ENCODE measurements at places on chromosomes 12 and 14.

- peak; percentile 13 for DNase-seq
Measured at GRCh38 chr12:3342051-3342450, 149.0 kb upstream of the PRMT8 start.

- peak; percentile 53 for DNase-seq
Measured at GRCh38 chr12:46267825-46268582, 839 bp downstream of the SLC38A1 start.

DNA sequence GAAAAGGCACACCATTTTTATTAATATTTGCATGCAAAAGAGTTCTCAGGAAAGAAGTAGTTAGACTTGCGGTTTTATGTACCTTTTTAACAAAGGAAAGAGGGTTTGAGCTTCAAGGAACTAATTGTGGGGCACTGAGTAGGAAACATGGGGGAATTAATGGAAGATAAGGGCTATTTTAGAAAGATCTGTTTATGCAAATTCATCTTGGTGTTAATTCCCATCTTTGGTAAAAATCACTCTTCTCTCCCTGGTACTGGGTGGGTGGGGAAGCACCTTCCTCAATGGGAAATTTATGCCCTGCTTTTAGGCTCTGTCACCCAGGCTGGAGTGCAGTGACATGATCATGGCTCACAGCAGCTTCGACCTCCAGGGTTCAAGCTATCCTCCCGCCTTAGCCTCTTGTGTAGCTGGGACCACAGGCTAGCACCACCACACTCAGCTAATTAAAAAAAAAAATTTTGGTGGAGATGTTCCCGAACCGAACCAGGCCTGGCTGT lies 30.1 kb upstream of the RESF1 start:
- peak; percentile 18 for DNase-seq

GRCh38 chr14:102571478-102572042 lies 20.9 kb upstream of the RCOR1 start:
- DNase-seq, result no peak

DNA sequence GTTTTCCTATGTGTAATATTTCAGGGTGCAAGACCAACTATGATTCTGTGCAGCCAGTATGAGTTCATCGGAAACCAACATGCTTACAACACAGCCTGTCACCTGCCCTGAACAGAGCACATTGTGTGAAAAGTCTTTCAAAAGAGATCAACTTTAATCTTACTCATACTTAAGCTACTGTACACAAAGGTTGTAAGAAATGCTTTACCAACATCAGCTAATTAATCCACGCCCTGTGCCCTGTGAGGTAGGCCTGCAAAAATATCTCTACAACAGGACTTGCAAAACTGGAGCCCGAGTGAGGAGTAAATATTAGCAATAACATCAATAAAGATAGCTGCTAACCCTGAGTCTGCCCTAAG lies 15.1 kb downstream of the APPL2 start:
- DNase-seq, result no peak

- peak; percentile 73 for DNase-seq
Measured at GRCh38 chr12:14723763-14724162, 27.4 kb upstream of the GUCY2C start.

DNA sequence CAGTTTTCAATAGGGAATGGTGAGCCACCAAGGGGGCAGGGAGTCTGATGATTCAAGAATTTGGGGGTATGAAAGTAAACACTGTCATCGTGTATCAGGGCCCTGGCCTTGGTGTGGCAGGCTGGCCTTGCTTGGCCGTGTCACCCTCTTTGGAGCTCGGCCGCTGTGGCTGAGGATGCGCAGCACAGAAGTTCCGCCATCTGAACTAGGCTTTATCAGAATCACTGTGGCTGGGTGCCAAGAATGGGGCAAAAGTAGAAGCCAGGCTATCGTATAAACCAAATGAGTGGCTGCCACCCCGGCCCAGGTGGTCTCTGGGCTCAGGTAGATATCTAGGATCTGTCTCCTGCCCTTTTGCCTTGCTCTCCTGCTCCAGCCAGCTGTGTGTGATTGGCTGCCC lies 137.4 kb downstream of the PAPOLA start:
- DNase-seq, result no peak

- DNase-seq, result peak; percentile 79
Measured at GRCh38 chr12:122022393-122023338, 982 bp downstream of the BCL7A start.

GRCh38 chr12:65876898-65877721 lies 52.8 kb downstream of the HMGA2 start:
- DNase-seq, result no peak

DNA sequence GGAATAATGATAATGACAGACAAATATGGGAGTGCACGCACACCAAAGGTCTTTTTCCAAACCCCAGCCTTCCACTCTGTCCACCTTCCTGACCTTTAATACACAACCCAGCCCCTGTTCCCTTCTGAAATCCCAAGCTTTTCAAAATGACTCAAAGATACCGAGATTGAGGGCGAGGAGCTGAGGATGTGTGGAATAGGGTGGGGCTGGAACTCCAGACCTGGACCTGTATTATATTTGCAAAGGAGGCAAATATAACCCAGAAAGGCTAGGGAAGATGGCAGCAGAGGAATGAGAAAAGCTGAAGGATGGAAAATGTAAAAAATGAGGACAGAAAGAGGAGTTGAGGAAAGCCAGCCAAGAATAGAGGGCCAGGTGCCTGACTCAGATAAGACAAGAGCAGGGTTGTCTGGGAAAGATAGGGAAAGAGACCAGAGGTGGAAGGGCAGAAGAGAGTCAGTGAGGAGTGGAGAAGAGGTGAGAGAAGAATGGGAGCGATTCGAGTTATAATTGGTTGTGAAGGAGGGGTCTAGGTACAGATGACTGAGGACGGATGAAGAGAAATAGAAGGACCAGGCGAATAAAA lies 1.0 kb upstream of the PTMS start:
- DNase-seq, result no peak

GRCh38 chr14:102333390-102333789 lies 13.8 kb downstream of the ZNF839 start:
- no peak for DNase-seq

DNA sequence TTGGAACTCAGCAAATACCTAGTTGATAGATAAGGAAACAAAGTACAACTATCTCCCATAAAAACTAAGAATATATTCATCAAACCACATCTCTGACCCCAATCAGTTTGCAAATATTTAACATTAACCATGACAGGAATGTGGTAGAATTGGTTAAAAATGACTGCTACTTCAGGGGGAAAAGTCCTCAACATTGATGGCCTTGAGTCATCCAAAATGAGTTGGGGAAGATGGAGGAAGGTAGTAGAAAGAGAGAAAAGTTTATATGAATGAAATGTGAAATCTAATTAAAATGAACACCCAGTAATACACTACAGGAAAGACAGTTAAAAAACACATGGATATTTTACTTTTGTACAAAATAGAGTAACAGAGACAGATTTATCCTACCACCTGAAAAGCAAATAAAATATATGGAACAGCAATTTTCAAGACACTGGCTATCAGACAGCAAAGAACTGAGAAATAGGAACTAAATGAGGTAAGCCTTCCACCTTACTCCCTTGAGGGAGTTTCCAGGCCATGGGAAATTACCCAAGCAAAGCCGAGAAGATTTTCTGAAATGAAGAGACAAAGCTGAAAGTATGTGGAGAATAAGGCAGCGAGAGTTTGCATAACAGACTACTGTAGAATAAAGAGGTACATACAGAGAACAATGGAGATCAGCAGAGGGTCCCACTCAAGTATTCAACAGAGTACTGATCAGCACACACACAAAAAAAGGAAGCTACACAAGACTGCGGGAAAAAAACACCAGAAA lies 49.6 kb downstream of the TC2N start:
- DNase-seq, result no peak

- no peak for DNase-seq
Measured at GRCh38 chr12:118959985-118960560, 21.3 kb upstream of the SRRM4 start.

- no peak for DNase-seq
Measured at GRCh38 chr14:97177635-97178034, 380.5 kb downstream of the VRK1 start.

- DNase-seq, result peak; percentile 52
Measured at GRCh38 chr12:70590051-70590450, 47.2 kb downstream of the PTPRB start.

GRCh38 chr12:116381744-116382685 lies 104.5 kb upstream of the MED13L start:
- no peak for DNase-seq

GRCh38 chr12:110269622-110270124 lies 11.4 kb upstream of the ATP2A2 start:
- no peak for DNase-seq

DNA sequence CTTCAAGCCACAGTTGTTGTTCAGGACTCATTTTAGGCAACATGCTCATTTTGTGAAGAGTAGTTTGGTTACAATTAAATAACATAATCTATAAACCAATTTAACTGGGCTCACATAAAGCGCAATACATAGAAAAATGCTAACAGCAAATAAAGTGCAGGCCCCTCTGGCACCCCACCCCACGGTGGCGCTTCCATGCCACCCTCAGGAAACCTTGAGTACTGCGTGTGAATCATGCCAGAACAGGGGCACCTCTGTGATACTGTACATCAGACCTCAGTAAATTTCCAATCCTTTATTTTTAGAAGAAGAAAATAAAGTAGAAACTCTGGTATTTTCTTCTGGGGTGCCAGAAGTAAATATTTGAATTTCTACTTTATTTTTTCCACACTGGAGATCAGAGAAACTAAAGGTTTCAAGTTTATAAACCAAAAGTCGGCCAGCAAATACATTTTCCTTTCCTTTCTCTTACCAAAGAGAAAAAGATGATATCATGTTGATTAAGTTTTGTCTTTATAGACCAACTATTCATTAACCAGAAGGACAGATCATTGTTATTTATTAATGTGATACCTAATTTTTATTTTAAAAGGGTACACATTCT lies 316.8 kb downstream of the PAWR start:
- peak; percentile 25 for DNase-seq

- no peak for DNase-seq
Measured at GRCh38 chr12:131774576-131775391, 53.4 kb upstream of the MMP17 start.

GRCh38 chr14:55267820-55268219 lies 3.4 kb upstream of the FBXO34 start:
- DNase-seq, result no peak

DNA sequence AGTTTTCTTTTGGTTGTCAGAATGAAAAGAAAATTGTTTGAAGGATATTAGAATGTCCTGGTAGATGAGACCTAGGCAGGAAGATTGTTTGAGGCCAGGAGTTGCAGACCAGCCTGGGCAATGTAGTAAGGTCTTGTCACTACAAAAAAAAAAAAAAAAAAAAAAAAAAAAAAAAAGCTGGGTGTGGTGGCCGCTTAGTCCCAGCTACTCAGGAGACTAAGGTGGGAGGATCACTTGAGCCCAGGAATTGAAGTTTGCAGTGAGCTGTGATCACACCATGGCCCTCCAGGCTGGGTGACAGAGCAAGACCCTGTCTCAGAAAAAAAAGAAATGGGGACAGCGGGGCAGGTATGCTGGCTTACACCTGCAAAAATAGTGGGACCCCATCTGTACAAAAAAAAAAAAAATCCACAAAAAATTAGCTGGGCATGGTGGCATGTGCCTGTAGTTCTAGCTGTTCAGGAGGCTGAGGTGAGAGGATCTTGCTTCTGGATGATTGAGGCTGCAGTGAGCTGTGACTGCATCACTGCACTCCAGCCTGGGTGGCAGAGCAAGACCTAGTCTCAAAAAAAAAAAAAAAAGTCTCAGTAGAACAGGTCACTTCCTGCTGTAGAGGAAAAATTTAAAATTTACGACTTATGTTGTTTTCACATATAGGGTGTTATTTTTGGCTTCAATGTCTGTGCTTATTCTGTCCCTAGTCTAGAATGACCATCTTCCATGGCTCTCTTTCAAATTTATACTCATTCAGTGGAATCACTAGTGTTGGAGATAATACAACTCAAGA lies 70.7 kb downstream of the PPHLN1 start:
- peak; percentile 36 for DNase-seq

- no peak for DNase-seq
Measured at GRCh38 chr14:103504991-103505565, 17.6 kb downstream of the CKB start.

- DNase-seq, result no peak
Measured at GRCh38 chr14:100834082-100834793, 8.3 kb downstream of the MEG3 start.

GRCh38 chr12:131273291-131273845 lies 319.7 kb downstream of the ADGRD1 start:
- no peak for DNase-seq

DNA sequence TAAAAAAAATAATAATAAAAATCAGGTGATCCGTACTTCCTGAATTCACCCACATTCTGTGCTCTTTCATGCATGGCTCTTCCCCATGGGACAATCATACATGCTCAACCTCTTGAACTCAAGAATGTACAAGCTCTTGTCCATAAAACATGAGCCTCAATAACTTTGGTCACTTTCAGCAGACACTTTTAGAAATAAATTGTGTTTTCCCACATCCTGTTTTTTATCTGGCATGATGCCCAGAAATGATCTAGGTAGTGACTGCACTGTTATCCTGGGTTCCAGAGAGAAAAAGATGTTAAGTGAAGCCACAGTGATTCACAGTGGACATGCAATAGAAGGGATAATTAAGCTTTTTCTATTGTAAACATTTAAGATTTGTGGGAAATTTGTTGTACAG lies 537.6 kb upstream of the TMEM132C start:
- no peak for DNase-seq

DNA sequence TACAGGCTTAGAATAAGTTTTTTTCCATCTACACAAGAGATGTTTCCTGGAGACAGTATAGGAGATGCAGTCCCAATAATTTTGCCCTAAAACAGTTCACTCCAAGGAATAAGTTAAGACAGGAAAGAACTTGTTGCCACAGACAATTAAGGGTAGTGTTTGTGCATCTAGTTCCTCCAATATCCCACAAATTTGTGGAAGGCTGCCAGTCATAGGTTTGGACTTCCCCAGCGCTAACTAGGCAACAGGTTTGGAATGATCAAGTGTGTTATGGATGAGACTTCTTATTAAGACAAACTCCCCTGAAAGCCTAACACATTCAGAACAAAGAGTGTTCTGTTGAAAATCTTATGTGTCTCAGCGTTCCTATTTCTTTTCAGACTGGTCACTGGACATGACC lies 611.0 kb downstream of the CCER1 start:
- DNase-seq, result no peak

DNA sequence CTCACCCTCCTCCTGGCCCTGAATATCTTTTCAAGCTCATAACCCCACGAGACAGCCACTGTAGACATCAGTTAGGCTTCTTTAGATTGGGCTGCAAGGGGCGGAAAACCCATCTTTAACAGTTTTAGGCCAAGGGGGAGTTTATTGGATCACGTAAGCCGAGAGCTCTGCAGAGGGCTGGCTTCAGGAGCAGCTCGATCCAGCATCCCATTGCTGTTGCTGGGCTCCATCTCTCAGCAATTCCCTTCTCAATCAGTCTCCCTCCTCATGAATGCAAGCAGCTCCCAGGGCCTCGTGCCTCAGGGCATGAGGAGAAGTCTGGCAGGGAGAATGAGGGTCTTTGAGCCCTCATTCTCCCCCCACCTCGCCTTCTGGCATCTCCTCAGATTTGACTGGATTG lies 59.4 kb downstream of the ADGRD1 start:
- DNase-seq, result no peak

- peak; percentile 63 for DNase-seq
Measured at GRCh38 chr14:65413739-65414045, 1.2 kb downstream of the FUT8 start.
